Activated B cell treated with CpG ODN at 0.5 μM for 24 hours (primary cell): ENCODE measurements at places on chromosomes 5 and 9. TPM values are rescaled to one million over a fixed set of nuclear protein-coding genes. Genes with fewer than 3 reads are reported as not detected.
A peak's percentile ranks its signal among the peaks of the same experiment; 100 is the strongest.

The SCGB3A2 gene
- not detected in 2 replicates for total RNA-seq

- H3K27ac ChIP-seq: no peak overlapping the region
- no peaks in the 10 kb centered on the region for H3K36me3 ChIP-seq
- H3K4me1 ChIP-seq: no peaks in the 10 kb centered on the region
- H3K27me3 ChIP-seq: no peaks in the 10 kb centered on the region
Observed at GRCh38 chr5:14057289-14057688, 85.9 kb upstream of the TRIO start.

- no peak overlapping the region for H3K27ac ChIP-seq
- no peaks in the 10 kb centered on the region for H3K36me3 ChIP-seq
- no peaks in the 10 kb centered on the region for H3K27me3 ChIP-seq
- no peak overlapping the region for H3K4me3 ChIP-seq
Observed at GRCh38 chr5:93018461-93018860, 562.6 kb downstream of the NR2F1-AS1 start.

DNA sequence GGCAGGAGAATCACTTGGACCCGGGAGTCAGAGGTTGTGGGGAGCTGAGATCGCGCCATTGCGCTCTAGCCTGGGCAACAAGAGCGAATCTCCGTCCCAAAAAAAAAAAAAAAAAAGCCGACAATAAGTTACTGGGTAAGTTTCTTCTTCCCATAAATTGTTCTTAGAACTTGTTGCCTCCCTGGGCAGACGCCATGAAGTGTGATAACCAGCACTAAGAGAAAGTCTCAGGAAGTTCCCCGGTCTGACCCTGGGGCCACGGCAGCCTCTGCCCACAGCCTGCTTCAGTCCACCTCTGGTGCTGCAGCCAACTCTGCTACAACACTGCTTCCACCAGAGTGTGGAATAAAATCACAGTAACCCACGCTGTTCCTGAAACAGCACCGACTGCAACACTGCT is 19.1 kb downstream of the LPCAT1 start:
- no peaks in the 10 kb centered on the region for H3K27me3 ChIP-seq
- H3K36me3 ChIP-seq: peaks cover 56% of the 10 kb centered on the region
- no peak for DNase-seq
- peak overlapping the region; percentile 80 for H3K4me3 ChIP-seq

DNA sequence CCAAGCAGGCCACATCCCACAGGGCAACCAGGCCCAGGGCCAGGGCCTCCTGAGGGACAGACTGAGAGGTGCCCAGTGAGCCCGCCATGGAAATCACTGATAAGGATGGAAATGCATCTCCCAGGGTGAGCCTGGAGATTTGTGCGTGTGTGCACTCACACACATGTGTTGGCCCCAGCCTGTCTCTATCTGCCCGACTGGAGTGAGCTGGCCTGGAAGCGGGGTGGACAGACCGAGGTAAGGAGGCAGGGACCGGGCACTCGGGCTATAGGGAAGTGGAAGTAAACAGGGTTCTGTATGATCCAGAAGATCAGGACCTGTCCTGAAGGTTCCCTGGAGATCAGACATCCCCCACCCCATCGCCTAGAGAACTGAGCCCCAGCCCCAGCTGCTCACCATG is 17.4 kb downstream of the GFI1B start:
- H3K27ac ChIP-seq: no peak overlapping the region
- H3K4me1 ChIP-seq: peaks cover 11% of the 10 kb centered on the region
- no peak for DNase-seq
- no peak overlapping the region for H3K4me3 ChIP-seq

The CDO1 gene
- not detected in 2 replicates for total RNA-seq

The STKLD1 gene
- 0.37 and 0.44 TPM in 2 replicates for total RNA-seq

DNA sequence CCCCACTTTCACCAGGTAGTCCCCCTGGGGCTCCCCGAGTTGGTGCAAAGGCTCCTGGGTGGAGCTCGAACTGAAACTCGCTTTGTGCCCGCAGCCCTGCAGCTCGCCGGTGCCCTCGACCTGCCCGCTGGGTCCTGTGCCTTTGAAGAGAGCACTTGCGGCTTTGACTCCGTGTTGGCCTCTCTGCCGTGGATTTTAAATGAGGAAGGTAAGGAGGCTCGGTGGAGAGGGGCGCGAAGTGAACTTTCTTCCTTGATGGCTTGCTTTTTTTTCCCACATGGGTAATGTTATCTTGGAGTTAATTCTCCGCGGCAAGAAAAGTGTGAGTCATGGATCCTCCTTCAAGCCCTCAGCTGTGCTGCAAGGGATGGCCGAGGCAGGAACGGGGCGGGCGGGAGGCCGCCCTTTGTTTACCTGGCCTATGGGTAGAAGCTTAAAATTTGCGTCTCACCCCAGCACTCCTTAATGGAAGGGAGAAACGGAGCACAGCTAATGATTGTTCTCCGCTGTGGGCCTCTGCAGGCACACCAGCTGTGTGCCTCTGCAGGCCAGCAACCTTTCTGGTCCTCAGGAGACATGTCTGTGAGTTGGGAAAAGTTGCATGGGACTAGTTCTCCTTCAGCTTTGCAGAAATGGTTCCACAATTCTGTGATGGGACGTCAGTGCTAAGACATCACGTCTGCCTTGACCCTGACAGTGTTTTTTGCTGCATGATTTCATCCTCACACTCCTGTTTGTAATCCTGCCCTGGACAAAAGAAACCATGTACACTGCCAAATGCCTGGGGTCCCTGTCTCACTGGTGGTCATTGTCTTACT is 1.1 kb downstream of the MAMDC2 start:
- no peak overlapping the region for H3K4me3 ChIP-seq
- H3K27ac ChIP-seq: no peak overlapping the region
- H3K27me3 ChIP-seq: peaks cover 51% of the 10 kb centered on the region

DNA sequence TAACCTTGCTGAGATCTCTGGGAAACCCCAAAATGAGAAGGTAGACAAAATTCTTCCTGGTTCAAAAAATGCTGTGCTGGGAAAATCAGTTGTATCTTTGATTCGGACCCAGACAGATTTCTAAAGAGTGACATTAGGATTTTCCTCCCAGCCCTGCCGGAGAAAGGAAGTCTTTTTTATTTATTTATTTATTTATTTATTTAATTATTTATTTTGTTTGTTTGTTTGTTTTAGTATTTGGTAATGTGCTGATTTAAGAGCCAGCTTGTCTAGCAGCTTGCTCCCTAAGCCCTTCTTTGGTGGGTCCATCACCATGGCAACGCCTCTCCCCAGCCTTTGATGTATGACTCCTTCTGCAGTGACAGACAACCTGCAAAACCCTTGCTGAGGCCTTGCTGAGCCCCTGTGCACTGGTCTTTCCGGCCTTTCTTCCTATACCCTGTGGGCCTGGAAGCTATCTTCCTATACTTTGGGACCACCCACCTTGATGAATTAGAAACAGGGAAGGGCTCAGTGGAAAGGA is 60.6 kb upstream of the AFAP1L1 start:
- H3K4me1 ChIP-seq: no peaks in the 10 kb centered on the region
- peaks cover 6% of the 10 kb centered on the region for H3K27me3 ChIP-seq
- H3K36me3 ChIP-seq: no peaks in the 10 kb centered on the region
- DNase-seq: no peak

The FSTL4 gene
- total RNA-seq: 1.5 and 1.7 TPM in 2 replicates

- H3K27me3 ChIP-seq: no peaks in the 10 kb centered on the region
- H3K27ac ChIP-seq: no peak overlapping the region
- no peak for DNase-seq
- no peaks in the 10 kb centered on the region for H3K4me1 ChIP-seq
Observed at GRCh38 chr9:18606281-18606680, 132.3 kb downstream of the ADAMTSL1 start.

DNA sequence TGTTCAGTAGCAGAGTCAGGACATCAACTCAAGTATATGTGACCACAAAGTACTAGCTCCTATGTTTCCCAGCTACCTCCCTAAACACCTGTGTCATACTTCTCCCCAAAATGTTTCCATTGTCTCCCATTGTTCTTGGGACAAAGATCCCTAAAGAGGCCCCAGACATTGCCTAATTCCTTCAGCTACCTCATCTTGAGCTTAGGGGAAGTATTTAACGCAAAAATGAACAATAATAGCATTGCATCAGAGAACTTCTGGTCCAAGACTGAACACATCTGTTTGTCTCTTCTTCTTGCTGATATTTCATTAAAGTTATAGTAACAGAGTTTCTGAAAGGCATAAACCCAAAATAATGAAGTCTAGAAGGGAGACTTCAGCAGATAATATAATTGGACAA is 430.8 kb downstream of the MTRR start:
- no peaks in the 10 kb centered on the region for H3K36me3 ChIP-seq
- H3K4me1 ChIP-seq: no peaks in the 10 kb centered on the region
- no peak for DNase-seq
- no peaks in the 10 kb centered on the region for H3K27me3 ChIP-seq

GRCh38 chr5:123094919-123095797 is 6.1 kb downstream of the PRDM6 start:
- no peak overlapping the region for H3K4me3 ChIP-seq
- H3K27ac ChIP-seq: no peak overlapping the region
- DNase-seq: no peak

The TTC16 gene
- not detected in 2 replicates for total RNA-seq

- H3K36me3 ChIP-seq: no peaks in the 10 kb centered on the region
- no peak overlapping the region for H3K4me3 ChIP-seq
- H3K27me3 ChIP-seq: peaks cover 6% of the 10 kb centered on the region
Observed at GRCh38 chr9:4195285-4195684, 104.6 kb downstream of the GLIS3 start.

DNA sequence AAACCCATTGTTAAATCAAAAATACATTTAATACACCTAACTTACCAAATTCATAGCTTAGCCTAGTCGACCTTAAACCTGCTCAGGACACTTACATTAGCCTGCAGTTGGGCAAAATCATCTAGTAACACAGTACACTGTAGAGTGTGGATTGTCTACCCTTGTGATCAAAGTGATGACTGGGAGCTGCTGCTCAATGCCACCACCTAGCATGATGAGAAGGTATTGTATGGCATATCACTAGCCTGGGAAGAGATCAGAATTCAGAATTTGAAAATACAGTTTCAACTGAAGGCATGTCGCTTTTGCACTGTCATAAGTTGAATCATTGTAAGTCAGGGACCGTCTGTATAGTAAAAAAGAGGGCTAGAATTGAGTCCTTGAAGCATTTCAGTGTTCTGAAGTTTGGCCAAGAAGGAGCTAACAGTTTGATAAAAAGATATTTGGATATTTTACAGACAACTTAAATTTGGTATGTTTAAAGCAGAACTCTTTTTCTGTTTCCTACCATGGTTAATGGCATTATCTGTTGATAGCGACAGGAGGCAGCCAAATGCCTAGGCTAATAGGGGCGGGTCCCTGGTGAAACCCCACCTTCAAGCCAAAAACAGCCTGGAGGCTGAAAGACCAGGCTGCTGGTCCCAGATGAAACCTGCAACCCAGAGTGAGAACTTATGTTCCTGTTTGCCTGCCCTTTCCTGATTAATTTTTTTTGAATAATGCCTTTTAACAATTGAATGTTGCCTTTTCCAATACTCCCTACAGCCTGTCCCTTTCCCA is 23.0 kb downstream of the SMIM15 start:
- no peak overlapping the region for H3K4me3 ChIP-seq
- no peaks in the 10 kb centered on the region for H3K36me3 ChIP-seq
- H3K27ac ChIP-seq: no peak overlapping the region
- DNase-seq: no peak
- H3K27me3 ChIP-seq: no peaks in the 10 kb centered on the region
- H3K4me1 ChIP-seq: no peaks in the 10 kb centered on the region

DNA sequence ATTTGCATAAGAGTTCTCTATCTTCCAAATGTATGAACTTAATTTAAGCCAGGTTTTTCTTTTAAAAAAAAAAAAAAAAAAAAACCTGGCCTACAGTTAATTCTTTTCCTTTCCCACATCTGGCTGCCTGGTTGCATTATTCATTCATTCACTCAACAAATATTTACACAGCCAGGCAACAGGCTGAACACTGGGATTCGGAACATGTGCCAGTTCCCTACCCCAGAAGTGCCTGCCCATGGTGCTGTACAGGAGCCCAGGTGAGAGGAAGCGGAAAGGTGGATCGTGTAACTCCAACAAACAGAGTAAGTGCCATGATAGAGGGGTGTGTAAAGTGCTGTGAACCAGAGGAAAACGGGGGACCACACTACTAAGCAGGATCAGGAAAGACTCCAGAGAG is 93.6 kb downstream of the CDK5RAP2 start:
- no peak overlapping the region for H3K4me3 ChIP-seq
- H3K27ac ChIP-seq: no peak overlapping the region
- no peak for DNase-seq
- H3K4me1 ChIP-seq: peaks cover 11% of the 10 kb centered on the region

DNA sequence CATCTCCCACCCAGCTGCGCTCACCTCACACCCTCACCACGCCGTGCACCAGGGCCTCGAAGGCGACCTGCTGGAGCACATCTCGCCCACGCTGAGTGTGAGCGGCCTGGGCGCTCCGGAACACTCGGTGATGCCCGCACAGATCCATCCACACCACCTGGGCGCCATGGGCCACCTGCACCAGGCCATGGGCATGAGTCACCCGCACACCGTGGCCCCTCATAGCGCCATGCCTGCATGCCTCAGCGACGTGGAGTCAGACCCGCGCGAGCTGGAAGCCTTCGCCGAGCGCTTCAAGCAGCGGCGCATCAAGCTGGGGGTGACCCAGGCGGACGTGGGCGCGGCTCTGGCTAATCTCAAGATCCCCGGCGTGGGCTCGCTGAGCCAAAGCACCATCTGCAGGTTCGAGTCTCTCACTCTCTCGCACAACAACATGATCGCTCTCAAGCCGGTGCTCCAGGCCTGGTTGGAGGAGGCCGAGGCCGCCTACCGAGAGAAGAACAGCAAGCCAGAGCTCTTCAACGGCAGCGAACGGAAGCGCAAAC is 1.1 kb downstream of the POU4F3 start:
- H3K27me3 ChIP-seq: peaks cover 78% of the 10 kb centered on the region
- H3K4me3 ChIP-seq: no peak overlapping the region
- no peak overlapping the region for H3K27ac ChIP-seq
- DNase-seq: no peak

DNA sequence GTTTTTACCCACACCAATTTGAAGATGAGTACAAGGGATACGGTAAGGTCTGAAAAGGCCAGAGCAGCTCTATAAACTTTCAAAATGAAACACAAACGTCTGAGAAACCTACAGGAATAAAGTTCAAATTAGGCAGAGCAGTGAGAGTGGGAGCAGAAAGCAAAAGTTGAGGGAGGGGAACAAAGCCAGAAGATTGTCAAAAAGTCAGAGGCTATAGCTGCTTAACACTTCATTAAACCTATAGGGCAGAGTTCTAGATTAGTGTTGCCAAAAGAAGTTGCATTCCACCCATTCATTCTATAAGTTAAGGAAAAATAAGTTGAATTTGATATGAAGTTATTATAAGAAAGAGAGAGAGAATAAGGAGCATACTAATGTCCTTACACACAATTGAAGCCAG is 309.6 kb upstream of the CD180 start:
- no peak overlapping the region for H3K27ac ChIP-seq
- no peak for DNase-seq
- H3K36me3 ChIP-seq: no peaks in the 10 kb centered on the region
- H3K4me3 ChIP-seq: no peak overlapping the region
- no peaks in the 10 kb centered on the region for H3K4me1 ChIP-seq
- H3K27me3 ChIP-seq: peaks cover 3% of the 10 kb centered on the region
